ENCODE measurements at places on chromosomes 6 and 20.

DNA sequence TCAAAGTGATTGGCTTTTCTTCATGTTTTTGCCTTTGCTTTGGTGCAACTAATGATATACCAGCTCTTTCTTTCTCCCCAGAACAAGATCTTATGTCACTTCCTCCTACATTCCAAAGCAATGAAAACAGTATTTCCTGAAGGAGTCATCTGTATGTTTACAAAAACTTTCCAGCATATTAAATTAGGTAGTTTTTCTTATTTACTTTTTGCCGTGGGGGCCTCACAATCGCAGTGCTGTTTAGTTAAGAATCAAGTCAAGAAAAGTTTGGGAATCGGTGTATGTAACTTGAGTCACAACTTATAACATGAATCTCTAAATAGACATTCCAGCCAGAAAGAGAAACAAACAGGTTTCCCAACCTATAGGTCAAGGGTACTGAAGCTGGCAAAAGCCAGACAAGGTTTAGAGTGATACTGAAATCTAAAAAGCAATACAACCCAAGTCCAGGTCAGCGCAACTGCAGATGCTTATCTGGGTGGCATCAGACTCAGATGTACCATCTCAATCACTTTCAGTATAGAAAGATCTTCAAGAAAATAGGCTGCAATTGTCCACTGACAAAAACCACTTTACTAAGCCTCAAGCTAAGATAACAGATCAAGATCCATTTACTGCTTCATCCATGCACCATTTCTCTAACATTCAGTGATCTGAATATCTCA is 63.6 kb downstream of the IPCEF1 start:
- DNase-seq = no peak

- no peak for DNase-seq
Measured at GRCh38 chr6:124285146-124285545, 481.5 kb downstream of the NKAIN2 start.

DNA sequence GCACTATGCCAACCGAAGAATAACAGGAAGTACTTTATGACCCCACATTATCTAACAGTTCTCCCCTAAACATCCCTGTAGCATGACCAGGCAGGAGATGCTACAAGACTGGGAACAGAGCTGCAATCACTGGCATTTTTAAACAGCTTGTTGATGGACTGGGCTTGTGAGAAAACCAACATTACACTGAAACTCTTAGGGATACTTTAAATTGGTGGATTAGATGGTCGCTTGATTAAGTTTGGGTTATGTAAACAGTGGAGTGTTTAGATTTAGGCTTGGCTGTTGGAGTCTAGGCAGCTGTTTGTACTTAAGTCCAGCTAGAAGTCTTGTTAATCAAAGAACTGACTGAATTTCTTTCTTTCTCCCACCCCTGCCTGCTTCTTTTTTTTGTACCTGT is 234.1 kb upstream of the BMP2 start:
- DNase-seq = no peak

GRCh38 chr6:134984821-134985220 is 34.9 kb upstream of the ALDH8A1 start:
- no peak for DNase-seq

- DNase-seq = no peak
Measured at GRCh38 chr6:63180367-63180766, 30.9 kb upstream of the FKBP1C start.

- no peak for DNase-seq
Measured at GRCh38 chr20:50153153-50153499, 397 bp downstream of the PEDS1 start.

- no peak for DNase-seq
Measured at GRCh38 chr6:52904562-52905279, 4.8 kb downstream of the GSTA3 start.

DNA sequence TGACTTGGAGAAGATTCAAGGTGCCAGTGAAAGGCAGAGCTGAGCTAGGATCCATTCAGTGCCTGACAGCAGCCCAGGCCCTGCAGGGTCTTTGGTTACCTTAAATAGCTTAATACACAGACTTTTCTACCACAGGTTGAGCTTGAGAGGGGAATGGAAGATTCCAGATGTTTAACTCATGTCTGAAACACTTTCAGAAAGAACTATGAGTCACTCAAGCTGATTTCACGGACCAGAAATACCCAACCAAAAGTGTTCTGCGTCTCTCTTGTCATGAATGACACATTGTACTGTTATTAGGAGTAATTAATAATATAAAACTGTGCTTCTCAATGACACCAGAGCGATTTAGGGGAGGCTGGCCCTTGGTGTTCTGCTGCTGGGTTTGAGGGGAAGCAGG is 6.4 kb upstream of the PMEPA1 start:
- no peak for DNase-seq

DNA sequence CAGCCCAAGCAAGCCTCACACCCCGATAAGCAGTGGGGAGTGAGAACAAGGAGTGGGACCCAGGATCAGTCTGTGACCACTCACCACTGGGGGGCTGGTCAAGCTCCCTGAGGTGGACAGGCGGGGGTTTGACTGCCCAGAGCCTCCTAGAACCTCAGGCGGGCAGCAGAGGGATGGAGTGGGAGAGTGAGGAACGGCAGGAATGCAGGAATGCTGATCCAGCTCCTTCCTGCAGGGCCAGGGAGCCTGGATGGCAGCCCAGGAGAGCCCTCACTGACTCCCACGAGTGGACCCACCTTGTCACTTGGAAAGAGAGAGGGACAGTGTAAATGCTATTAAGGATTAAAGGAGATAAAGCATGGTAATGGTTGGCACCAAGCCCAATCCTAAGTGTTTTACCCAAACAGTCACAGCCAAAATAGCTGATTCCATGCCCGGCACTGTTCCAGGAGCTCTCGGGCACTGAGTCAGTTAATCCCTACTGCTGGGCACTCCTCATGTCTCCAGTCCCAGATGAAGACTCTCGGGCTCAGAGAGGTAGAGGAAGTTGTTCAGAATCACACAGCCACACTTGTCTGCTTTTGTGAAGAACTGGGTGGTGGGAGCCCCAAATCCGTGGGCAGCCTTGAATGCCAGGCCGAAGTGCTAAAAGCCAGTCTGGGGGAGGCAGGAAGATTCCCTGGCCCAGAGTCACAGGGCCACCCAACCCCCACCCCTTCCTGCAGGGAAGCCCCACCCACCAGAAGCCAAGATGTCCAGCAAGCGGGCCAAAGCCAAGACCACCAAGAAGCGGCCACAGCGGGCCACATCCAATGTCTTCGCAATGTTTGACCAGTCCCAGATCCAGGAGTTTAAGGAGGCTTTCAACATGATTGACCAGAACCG is 3.1 kb downstream of the MYL9 start:
- peak; percentile 45 for DNase-seq

- DNase-seq = no peak
Measured at GRCh38 chr6:157892363-157892877, 69.4 kb downstream of the SNX9 start.

DNA sequence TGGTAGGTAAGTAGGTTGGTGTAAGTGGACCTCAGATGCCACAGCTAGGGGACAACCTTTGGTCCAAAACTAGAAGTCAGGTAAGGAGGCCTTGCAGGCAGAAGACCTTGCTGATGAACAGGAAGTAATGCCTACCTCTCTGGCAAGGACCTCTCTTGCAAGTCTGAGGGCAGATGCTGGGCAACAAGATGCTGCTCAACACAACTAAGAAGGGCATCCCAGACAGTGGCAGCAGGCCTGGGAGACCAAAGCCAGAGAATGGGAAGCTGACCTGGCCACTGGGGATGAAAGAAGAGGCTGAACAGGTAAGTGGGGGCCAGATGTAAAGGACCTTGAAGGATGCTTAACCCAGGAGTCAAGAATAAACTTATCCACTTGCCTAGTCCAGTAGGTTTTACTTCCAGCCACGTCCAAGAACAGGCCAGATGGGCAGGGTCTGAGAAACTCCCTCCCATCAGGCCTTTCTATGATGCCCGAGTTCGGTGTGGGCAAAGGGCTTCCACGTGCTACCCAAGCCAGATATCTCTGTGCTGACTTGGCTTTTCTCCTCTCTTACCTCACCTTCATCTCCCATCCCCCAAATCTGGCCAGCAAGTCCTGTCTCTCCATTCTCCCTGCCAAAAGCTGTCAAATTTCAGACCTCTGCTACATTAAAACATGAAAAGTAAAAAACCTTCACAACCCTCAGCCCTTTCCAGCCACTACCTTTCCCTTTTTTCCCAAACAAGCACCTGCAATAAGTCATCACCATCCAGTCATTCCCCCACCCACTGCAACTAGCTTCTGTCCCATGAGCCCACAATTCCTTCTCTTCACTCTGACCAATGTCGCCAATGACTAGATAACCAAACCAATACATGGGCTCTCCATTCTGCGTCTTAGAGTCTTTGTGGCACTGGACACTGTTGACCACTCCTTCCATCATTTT is 11.5 kb upstream of the PLCG1 start:
- DNase-seq = no peak

DNA sequence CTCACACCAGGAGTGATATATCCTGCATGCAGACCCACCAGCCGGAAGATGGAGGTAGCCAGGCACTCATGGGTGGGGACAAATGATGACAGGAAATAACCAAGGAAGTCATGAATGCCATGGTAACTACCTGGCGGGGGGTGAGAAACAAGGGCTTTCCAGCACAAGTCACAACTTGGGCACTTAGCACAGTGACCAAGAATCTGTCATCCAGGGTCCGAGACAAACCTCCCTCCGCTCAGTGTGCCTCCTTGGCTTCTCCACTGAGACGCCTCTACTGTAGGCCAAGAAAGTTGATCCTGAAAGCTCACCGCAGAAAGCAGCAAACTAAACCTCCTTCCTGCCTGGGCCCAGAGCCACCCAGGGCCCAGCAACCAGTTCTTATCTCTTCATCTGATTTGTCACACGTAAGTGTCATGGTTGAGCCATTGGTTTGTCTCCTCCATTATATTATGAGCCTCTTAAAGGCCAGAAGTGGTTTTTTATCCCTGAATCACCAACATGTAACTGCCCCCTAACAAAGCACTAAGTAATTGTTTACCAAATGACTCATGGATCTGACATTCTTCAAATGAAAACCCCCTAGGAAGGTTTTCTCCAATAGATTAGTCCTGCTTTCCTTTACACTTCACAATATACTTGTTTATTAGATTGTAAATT is 84.3 kb upstream of the TAB2 start:
- DNase-seq = no peak

DNA sequence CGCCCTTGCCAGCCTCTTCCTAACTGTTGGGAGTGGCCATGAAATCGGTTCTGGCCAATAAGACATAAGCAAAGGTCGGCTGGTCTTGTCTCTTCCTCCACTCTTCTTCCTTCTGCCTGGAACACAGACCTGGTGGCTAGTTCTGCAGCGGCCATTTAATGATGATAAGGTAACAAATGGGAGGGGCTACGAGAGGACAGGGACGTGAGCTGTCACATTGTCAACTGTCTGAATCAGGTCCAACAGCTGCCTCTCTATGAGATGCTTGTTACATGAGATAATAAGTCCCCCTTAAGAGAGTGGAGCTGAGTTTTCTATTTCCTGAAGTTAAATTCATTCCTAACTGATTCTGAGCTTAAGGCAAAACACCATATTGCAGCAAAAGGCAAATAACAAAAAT is 12.5 kb upstream of the TMEM242 start:
- no peak for DNase-seq

DNA sequence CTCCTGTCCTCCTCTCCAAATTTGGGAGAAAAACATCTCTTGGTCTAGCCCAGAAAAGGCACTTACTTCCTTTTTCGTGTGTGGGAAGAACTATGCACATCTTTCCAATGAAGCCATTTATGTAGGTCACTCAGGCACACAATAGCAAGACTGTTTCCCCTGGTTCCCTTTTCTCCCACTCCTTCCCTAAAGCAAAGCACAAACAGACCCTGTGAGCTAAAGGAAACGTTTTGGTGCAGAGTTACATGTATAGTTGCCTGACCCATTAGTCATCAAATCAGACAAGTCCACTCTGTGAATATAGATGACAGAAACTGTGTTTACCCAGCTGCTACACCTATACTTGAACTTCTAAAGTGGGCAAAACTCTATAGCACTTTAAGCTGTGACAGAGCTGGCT is 474.6 kb downstream of the COL12A1 start:
- DNase-seq = no peak

DNA sequence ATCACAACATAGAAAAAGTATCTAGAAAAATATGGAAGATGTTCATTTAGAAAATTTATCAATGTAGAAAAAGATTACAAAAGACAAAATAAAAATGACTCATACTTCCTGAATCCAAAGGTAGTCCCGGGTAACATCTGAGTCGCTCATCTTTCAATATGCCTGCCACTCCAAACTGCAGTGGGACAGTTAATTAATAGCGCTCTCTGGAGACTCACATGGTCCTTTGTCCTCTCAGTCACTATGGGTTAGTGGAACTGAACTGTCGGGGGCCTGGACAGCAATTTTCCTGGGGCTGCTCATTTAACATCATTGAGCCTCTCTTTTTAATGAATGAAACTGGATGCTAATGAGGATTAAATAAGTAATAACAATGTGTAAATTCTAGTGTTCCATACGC is 103.4 kb downstream of the MAP3K4 start:
- DNase-seq = no peak

DNA sequence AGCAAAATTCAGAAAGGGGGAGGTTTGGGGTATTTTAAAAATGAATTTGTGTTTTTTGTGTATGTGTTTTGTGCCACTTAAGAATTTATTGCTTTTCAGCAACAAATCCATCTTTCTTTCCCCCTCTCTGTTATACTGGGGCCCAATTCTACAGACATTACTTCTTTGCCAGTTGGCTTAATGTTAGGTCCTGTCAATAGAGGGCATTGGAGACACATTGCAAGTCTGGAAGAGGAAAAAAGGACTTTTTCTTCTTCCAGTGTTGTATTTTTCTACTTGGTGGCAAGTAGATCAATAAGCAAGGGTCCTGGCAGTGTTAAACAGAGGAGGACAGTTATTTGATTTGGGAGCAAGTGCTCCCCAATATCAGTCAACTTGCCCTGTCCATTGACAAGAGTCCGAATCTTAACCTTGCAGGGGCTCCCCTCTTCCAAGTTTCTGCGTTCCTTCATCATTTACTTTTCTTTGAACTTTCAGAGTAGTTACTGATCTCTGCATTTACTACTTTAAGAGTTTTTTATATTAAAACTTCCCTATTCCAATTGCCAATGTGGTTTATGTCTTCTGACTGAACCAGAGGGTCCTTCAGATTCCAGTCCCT is 23.4 kb downstream of the SCML4 start:
- no peak for DNase-seq

- DNase-seq = no peak
Measured at GRCh38 chr20:36101192-36101591, 53.3 kb upstream of the EPB41L1 start.

DNA sequence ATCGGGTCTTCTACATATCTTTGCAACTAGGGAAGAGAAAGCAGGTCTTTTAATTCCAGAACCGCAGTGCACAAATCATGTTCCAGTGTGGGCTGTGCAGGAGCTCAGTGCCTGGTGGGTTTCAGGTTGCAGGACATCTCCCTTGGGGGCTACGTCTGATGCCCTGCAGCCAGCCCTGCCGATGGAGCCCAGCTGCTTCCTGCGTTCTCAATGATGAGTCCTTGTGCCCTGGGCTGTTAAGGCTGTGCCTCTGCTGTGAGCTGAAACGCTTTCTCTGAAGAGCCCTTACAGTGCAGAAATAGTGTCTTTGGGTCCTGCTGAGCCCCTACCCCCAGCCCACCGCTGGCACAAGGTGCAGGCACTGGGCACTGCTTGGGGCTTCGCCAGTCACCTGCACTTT is 192.9 kb downstream of the SYNDIG1 start:
- DNase-seq = no peak

Data from ovary (tissue), 10 donors.